NCI-H526 treated with DMSO at 0.1 percent for 48 hours (cell line): ENCODE measurements at places on chromosomes 13 and 19.

- DNase-seq, result no peak
These were observed 540.0 kb downstream of the LMO7 start for GRCh38 chr13:76175961-76176725.

- peak; percentile 81 for DNase-seq
These were observed 25.0 kb upstream of the FXYD3 start for GRCh38 chr19:35090506-35091214.

DNA sequence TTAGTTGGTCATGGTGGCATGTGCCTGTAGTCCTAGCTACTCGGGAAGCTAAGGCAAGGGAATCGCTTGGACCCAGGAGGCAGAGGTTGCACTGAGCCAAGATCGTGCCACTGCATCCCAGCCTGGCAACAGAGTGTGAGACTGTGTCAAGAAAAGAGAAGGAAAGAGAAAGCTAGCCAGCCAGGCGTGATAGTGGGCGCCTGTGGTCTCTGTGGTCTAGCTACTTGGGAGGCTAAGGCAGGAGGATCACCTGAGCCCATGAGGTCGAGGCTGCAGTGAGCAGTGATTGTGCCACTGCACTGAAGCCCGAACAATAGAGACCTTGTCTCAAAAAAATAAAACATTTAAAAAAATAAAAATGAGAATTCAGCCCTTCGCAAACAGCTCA, 33.3 kb downstream of the TIMM13 start:
- DNase-seq, result no peak

DNA sequence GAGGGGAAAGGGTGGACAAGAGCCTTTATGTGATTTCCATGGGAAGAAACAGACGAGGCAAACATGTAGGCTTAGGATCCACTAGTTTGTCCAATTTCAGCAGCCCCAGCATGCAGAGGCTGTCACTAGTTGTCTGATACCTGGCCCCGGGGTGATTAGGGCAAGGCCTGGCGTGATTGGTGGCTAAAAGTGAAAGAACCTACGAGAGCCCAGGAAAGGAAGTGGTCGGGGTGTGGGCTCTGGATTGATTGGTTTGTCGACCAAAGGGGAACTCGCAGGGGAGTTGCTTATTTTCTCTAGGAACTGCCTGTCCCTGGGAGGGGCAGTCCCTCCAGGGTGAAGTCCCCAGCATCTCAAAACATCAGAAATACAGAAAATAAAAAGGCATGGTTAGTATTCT, 64.2 kb upstream of the UQCRFS1 start:
- DNase-seq, result no peak

DNA sequence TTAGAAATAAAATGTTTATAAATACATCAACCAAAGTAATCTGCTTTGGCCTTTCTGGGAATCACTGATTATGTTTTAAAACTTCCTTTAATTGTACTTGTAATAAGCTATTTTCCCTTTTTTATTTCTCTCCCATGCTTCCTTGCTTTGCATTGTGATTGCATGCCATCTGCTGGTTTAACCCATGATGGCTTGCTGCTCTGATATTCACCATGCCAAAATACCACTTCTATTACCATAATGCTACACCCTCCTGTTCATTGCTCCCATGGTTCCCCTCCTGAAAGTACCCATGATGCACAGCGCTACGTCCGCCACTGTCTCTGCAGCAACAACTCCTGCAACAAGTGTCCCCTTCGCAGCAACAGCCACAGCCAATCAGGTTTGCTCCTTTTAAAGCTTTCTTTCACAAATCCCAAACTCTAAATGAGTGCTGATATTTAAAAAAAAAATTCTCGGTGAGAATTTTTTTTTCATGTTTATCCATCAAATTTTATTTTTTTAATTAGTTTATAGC, 67.7 kb upstream of the RAP2A start:
- peak; percentile 19 for DNase-seq

DNA sequence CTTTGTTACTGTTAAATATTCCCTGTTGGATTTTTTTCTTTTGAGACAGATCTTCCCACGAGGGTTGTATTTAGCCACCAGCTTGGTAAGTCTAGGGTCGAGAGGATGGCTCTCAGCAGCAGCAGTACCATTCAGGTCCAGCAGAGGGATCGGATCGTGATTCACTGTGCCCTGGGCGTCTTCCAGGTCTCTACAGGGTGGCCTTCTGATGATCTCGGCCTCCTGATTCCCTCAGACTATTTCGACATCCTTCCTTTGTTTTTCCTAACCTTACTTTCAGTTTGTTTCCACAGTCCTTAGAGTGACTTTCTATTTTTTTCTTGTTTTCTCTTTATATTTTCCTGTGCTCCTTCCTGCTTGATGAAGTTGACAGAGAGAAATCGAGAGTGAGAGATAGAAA, 1436.9 kb downstream of the UQCRFS1 start:
- DNase-seq, result no peak

DNA sequence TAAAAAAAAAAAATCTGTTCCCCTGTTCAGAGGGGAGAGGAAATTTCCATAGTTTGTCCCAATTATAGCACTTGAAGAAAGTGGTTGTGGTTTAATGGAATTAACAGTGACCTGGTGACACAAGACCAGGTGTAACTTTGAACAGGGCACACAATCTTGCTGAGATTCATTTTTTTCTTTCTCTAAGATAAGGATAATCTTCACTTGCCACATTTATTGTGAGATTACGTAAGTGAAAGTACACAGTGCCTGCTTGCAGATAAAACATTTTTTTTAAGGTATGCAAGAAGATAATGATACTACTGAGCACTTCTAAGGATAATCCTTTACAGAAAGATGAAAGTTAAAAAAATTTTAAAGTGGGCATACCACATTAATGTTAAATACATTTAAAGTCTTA, 448.1 kb downstream of the DIAPH3 start:
- DNase-seq, result no peak

GRCh38 chr13:52405767-52406494, at the start of gene THSD1:
THSD1 (minus strand) TSS chr13:52406172; CDS start chr13:52402600, 3,572 bp downstream.
- peak; percentile 28 for DNase-seq

GRCh38 chr13:70014337-70014736, 93.3 kb upstream of the ATXN8OS start:
- no peak for DNase-seq

DNA sequence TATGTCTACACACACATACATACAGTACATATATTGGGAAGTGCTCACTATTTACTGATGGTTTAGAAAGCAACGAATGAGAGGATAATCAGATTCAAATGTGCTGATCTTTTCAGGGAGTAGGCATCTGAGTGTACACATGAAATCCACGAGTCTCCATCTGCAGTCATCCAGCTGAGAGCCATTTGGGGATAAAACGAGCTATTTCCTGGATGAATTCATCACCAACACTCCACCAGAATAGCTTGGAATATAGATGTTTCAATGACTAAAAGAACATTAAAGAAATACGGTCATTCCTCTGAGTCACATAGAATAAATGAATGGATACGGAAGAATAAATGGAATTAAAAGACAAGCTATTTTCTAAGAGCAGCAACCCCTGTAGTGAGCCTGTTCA, 721.6 kb upstream of the ARGLU1 start:
- no peak for DNase-seq

DNA sequence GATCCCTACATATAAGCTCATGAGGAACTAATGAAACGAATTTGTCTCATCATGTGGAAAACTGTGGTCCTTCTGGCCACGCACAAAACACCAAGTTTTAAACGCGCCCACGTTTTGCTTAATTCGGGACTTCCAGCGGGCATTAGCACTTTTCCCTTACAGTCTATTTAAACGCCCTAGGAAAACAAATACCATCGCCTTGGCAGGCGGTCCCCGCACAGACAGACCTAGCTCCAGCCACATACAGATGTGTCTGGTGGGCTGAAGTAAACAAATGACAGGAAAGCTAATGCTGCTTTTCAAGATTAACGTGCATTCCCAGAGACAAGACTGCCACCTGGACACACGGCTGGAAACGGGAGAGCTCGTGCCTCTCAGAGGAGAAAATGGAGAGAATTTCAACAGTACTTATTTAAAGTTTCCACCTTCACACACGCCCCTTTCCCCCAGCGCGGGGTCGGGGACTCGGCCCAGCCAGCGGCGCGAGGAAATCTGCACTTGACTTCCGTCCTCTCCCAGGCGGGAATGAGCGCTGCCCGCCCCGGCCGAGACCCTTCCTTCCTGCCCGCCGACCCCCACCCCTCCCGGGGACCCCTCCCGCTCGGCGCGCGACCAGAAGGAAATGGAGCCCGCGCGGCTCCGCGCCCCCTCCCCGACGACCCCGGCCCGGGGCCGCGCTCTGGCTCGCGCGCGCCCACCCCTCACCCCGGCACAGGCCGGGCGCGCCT, 931 bp downstream of the USP12 start:
- DNase-seq, result peak; percentile 72

GRCh38 chr19:39637891-39638290, 17.8 kb upstream of the LGALS16 start:
- no peak for DNase-seq

DNA sequence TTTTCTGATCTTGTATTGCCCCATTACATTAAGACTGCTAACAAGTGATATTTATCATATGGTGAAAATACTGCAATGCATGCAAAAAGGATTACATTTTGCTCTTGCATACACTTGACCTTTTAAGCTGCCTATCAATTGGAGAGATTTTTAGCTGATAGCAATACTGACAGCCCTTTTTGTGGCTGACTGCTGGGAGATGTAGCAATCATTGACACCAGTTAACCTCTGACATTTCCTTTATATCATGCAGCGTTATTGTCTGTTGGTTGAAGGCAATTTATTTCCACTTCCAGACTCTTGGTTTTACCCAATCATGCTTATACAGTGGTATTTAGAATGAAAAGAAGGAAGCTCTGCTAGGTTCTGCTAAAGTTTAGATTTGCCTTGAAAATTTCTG, 364.0 kb downstream of the LMO7 start:
- no peak for DNase-seq

GRCh38 chr13:94705081-94706030, 7.0 kb downstream of the SOX21 start:
- DNase-seq, result peak; percentile 61

DNA sequence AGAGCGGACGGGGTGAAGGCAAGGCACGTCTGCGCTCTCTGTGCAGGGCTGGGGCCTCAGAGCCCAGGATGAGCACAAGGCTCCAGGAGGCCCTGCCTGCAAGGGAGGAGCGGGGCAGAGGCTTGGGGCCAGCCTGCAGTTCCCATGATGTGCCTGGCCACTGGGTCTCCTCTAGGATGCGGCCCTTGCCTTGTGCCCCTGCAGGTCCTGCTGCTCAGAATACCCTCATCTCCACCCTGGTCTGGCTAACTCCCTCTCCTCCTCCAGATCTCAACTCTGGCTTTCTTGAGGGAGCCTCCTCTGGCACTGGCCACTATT, 27.8 kb downstream of the ELAVL1 start:
- no peak for DNase-seq

GRCh38 chr13:32316501-32316900, 1.2 kb downstream of the BRCA2 start:
- no peak for DNase-seq

- peak; percentile 40 for DNase-seq
These were observed 32.8 kb upstream of the URI1 start for GRCh38 chr19:29908963-29909944.

- DNase-seq, result no peak
These were observed 16.6 kb downstream of the PLK5 start for GRCh38 chr19:1540365-1540925.

DNA sequence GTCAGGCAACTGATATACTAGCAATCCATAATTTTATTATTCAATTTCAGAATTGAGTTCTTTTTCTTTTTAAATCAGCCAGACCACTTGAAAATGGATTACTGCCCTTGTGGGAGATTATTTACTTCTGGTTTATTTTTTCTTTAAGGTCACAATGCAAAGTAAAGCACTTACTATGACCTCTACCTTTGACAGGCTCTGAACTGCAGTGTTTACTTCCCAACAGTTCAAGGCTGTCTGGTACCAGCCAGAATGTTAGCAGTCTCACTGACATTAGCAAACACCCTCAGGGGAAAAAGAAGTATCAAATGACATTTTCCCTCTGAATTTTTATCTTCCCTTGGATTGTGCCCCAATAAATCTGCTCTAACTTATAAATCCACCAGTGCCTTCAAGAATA, 57.5 kb downstream of the RAP2A start:
- DNase-seq, result no peak

DNA sequence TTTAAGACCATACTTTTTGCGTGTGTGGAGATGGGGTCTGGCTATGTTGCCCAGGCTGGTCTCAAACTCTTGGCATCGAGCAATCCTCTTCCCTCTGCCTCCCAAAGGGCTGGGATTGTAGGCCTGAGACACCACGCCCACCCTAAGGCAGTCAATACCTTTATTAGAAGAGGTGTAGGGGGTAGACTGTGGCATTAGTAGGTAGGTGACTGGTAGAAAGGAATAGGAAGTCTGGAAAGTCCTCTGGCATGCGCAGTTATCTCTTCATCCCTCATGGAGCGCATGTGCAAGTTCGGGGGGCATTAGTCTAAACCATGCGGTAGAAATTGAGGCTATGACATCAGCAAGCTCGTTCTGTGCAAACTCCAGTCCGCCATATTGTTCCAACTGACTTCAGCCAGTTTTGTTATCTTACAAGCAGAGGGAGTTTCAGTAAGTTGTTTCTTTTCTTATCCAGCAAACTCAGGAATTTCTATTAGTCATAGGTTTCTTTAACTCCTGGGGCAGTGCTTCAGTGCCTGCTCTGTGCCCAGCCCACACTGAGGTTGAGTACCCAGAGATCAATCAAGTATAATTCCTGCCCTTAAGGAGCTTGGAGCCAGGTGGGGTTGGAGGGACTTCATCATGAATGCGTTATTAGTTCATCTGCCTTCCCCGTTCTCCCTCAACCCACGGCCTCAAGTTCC, 7.3 kb upstream of the RANBP3 start:
- no peak for DNase-seq

GRCh38 chr13:110225609-110226574, 81.1 kb downstream of the COL4A1 start:
- DNase-seq, result no peak

- DNase-seq, result no peak
These were observed 9.4 kb upstream of the SPART start for GRCh38 chr13:36355632-36356031.

- DNase-seq, result no peak
These were observed 455.7 kb downstream of the FGF9 start for GRCh38 chr13:22126433-22127021.

DNA sequence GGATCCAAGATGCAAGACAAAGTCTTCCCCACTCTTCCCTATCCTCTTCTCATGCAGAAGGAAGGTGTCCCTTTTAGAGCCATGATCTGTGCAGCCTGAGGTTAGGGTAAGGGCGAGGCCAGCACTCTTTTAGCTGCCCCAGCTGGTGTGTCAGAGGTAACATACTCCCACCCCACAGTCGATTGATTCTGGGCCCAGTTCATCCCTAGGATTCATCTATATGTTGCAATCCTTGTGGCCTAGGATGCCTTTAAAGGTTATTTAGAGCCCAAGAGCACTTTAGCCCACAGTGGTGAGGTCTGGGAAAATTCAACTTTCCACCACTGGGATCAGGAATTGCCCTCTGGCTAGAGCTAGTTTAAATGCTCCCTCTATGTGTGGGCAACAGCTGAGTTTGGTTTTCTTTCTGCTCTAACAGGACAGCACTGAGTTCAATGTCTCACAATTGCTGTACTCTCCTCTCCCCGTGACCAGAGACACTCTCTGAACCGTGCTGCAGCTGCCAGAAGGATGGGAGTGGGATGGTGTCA, 201.3 kb upstream of the SERP2 start:
- DNase-seq, result no peak

GRCh38 chr13:72253754-72254153, 386.8 kb upstream of the DACH1 start:
- no peak for DNase-seq
